ENCODE measurements at places on chromosomes 3 and 15.

DNA sequence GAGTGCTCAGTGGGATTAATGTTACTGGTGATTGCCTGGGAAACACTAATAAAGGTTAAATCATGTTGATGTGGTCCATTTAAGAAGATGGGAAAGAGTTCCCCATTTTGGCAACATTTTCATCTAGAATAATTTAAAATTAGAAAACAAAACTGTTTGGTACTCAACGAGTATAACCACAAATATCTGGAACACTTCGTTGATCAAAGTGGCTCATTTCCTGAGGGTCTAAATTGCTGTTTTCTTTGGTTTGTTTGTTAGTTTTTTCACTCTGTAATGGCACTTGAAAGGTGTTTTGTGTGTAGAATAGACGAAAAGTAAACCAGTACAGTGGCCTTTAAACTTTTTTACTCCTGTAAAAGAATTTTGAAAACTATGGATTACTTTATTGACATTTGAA lies 73.9 kb downstream of the BBX start:
- no peak for DNase-seq

DNA sequence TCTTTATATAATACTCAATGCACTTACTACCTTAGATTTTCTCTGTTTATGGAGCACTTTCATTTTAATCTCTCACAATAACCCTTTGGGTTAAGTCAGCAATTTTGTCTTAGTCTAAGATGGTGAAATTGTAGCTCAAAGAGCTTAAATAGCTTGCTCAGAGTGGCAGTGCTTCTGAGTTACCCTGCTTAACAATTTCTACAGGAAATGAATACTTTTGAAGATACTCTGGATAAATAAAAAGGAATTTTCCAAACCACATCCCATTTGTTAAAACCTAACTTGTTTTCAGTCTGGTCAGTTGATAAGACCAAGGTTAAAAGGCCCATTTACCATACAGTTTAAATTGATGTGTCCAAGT lies 37.2 kb downstream of the HMG20A start:
- DNase-seq: no peak

DNA sequence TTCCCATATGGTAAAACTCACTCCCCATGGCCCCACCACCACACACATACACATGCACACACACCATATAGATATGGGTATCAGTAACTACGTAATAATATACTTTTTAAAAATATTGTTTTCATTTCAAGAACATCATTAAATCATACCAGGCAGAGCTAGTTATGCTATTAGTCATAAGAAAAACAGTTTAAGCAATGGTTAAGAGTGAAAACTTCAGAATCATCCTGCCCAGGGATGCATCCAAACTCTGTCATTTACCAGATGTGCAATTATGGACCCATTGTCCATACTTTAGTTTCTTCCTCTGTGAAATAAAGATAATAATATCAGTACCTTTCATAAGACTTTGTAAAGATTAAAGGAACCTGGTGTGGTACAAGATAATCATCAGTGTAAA lies 608.3 kb downstream of the RBMS3 start:
- DNase-seq: no peak

GRCh38 chr15:68431037-68431791 lies 749 bp downstream of the ITGA11 start:
- DNase-seq: no peak

DNA sequence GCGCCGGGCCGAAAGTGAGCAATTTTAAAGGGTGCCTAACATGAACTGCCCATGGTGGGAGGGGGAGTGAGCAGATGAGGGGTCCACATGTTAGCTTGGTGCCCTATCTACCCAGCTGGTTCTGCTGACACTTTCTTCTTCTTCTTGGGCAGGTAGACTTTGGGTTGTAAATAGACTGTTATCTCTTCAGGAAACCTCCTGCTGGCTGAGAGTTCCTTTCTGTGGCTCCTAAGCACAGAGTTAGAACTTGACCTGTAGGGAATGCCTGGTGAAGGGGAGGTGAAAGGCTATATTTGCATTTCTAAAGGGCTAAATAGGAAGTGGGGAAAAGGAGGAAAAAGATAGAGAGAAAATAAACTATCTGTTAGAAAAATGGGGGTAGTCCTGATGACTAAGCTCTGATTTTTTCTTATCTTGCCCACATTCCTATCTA lies 521.4 kb upstream of the TGFBR2 start:
- no peak for DNase-seq

- DNase-seq: no peak
Observed at GRCh38 chr3:46989146-46989810, 9.8 kb downstream of the NBEAL2 start.

GRCh38 chr15:29799859-29800258 lies 22.4 kb downstream of the TJP1 start:
- DNase-seq: no peak

DNA sequence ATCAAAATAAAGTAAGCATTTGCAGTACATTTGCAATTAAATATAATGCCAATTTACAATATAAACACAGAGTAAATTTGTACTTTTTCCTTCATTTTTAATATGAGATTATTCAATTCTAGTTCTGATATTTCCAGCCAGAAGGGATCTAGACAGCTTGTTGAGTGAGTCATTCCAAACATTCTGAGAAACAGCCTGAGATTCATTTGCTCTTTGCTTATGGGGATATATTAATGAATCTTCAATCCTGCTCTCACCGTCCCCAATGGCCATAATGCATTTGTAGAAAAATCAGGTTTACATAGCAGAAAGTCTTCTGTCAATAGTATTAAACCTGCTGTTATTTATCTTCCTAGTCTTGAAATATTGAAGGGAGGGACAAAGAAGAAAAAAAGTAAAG lies 554.2 kb downstream of the TUSC7 start:
- DNase-seq: no peak

DNA sequence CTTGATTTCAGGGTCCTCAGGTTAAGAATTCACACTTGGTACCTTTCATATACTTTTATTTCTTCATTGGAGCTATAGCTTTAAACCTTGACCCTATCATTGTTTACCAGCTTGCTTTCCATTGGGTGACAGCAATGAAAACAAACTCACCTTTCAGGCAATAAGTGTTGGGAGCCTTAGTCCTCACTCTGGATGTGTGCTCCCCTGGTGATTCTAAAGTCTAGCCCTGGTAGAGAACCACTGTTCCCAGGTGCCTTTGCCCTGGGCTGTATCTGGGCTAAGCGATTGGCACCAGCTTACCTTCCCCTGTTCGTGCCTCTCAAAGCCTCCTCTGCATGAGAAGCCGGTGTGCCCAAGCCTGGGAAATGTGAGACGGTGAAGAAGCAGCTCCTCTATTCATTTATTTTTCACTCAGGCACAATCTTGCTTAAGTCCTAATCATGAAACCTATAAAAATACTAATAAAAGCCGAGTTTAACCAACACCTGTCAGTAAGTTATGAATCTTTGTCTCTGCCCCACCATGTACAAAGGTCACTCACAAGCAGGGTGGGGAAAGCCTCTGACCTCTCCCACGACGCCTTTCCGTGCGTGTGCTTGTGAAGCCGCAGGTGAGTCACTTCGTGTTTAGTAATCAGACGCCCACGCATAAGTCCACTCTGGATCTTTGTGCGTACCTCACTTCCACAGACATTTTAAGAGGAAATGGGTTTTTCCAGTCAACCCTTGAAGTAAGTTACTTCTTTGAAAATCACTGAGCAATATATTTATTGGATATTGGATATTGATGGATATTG lies 12.8 kb upstream of the ARRDC4 start:
- no peak for DNase-seq

DNA sequence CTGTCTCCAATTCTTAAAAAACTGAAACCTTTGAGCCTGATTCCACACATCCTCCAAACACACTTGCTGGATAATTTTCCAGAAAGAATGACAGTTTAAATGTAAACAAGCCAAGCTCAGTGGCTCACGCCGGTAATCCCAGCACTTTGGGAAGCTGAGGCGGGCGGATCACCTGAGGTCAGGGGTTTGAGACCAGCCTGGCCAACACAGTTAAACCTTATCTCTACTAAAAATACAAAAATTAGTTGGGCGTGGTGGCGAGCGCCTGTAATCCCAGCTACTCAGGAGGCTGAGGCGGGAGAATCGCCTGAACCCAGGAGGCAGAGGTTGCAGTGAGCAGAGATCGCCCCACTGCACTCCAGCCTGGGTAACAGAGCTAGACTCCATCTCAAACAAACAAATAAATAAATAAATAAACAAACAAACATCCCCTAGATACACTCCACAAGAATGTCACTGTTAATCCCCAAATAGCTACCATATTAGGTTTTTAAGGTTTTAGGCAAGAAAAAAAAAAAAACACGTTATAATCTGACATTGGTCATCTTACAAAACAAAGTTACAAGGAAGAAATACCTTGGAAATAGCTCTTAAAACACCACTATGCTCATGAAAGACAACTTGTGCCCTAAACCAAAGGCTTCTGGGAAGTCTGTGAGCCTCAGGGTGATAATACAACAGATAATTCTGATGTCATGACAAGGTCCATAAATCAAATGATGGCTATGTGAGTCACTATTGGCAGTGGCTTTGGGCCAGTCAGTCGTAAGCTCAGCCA lies 13.2 kb downstream of the TNIK start:
- peak; percentile 65 for DNase-seq

DNA sequence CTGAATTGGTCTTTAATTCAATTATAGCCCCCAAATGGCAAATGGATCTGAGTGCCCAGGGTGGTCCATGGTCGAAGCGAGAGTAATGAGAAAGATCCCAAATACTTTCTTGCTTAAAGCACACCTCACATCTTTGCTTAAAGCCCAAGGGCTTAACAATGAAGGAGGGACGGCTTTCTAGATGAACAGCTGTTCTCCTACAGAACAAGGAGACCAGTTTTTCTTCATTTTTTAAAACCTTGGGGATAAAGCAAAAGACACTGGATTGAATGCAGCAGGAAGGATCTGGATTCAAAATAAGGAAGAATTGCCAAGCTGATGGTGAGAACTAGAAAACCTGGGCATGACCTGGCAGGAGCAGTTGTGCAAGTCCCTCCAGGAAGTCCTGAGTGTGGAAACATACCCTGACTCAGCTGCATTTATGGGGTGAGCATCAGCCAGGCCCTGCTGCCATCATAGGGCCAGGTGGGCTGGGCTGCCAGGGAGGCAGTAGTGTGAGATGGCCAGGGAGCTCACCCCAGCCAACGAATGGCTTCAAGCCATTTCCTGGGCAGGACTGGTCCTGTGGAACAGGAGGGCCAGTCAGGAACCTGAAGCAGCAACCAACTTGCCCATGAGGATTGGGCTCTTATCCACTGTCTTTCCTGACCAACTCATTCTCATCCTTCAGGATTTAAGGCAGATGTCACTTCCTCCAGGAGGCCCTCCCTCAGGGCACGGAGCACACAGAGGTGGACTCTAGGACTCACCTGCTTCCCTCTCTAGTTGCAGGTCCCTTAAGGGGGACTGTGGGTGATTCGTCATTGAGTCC lies 18.4 kb upstream of the RHCG start:
- DNase-seq: no peak

GRCh38 chr3:169299889-169300288 lies 363.6 kb downstream of the MECOM start:
- DNase-seq: no peak

DNA sequence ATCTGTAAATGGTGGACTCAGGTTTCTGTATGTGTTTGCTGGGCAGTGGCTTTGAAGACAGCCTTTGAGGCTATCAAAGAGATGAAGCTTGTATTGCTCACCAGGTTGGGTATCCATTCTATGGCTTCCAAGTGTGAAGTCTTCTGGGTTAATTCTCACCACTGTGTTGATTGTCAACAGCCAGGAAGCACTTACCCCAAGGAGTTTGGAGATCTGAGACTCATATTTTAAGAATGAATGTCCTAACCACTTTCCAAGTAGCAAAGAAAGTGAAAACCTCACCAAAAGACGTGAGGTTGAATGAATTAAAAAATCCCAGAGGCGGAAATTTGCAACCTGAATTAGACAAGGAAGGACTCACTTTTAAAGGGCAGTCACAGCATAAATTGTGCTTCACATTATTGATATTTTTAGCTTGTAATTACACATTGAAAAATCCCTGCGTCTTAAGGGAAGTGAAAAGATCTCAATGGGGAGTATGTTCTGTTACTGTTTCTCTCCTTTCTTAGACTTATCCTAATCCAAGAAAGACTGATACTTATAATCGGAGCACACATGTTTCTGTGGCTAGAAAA lies 304.0 kb upstream of the TPRG1 start:
- no peak for DNase-seq

GRCh38 chr3:31936420-31937060 lies 44.5 kb downstream of the OSBPL10 start:
- no peak for DNase-seq

DNA sequence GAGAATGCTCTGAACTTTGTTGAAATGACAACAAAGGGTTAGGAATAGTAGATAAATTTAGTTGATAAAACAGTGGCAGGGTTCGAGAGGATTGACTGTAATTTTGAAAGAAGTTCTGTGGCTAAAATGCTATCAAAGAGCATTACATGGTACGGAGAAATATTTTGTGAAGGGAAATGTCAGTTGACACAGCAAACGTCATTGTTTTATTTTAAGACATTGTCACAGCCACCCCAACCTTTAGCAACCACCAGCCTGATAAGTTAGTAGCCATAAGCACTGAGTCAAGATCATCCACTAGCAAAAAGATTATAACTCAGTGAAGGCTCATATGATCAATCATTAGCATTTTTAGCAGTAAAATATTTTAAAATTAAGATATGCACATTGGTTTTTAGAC lies 8.7 kb upstream of the ST3GAL6 start:
- DNase-seq: no peak

- DNase-seq: no peak
Observed at GRCh38 chr3:196275126-196275525, 12.4 kb downstream of the PCYT1A start.

DNA sequence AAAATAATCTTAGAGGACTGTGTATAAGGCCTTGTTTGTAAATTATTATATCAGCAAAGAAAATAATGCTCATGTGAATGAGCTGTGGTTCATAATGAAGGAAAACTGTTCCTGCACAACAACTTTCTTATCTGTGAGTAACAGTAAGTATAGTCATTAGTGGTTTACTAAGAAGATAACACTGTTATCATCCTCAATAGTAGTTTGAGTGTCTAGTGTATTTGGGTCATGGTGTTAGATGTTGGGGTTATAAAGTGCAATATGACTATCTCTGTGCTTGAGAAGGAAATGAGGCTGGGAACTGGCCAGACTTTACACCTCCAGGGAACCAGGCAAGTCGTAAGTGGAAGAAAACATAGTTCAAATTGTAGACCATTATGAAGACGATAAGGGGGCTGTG lies 15.6 kb downstream of the VPS8 start:
- no peak for DNase-seq
